NCI-H510A (cell line): ENCODE measurements at places on chromosomes 4 and X.
A peak's percentile ranks its signal among the peaks of the same experiment; 100 is the strongest.

GRCh38 chr4:122045533-122045932 is 93.7 kb upstream of the TRPC3 start:
- DNase-seq, result peak; percentile 11

GRCh38 chr4:80452055-80452454 is 116.5 kb downstream of the CFAP299 start:
- DNase-seq, result no peak

GRCh38 chrX:95884186-95884585 is 800.5 kb upstream of the DIAPH2 start:
- no peak for DNase-seq

DNA sequence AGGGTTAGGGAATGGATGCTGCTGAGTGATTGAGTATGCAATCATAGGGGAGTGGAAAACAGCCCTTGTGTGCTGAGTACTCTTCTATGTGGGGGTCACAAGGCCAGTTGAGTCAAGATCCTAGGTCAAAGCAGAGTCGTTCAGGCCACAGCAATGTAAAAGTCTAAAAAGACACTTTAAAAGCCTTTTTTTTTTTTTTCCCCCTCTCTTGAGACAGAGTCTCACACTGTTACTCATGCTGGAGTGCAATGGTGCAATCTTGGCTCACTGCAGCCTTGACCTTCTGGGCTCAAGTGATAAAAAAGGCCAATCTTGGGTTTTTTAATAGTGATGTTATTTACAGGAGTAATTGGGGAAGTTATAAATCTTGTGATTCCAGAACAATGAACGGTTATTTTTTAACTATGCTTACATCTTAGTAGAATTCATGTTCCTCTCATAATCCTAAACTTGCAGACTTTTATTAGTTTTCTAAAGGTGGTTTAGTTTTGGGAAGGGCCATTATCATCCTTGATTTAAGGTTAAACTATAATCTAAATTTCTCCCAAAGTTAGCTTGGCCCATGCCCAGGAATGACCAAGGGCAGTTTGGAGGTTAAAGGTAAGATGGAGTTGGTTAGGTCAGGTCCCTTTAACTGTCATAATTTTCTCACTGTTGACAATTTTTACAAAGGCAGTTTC is 82.2 kb upstream of the BMP2K start:
- no peak for DNase-seq

GRCh38 chr4:143207555-143207954 is 22.8 kb downstream of the USP38 start:
- no peak for DNase-seq

DNA sequence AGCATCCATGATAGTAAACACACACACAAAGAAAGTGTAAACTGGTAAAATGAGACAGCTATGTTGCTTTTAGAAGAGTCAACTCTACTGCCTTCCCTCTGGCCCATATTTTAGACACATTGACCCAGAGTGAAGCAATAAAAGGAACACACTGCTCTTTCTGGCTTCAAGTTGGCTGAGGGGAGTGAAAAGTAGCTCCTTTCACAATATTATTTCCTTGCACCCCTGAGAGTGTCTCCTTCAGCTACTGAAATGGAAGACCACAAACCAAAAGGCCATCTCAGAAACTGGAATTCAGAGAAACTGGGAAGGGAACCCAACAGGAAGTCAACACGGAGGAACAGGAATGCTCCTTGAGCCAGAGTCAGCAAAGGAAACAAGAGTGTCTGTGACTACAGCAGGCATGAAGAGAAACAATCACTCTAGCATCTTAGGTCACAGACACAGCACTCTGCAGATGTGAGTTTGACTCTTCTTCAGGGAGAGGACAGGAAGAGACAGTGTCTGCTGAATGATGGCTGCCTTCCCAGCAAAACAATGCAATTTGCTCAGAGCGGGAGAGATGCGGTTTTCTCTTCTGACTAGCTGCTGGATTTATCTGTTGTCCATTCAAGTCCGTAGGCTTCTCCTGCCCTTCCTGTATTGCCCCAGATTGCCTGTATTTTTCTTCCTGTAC is 106.7 kb downstream of the SPATA18 start:
- DNase-seq, result no peak
